ENCODE measurements at places on chromosomes 6 and 20. TPM values are rescaled to one million over a fixed set of nuclear protein-coding genes. Genes with fewer than 3 reads are reported as not detected.
A peak's percentile ranks its signal among the peaks of the same experiment; 100 is the strongest.

- H3K4me1 ChIP-seq: peaks cover 38% of the 10 kb centered on the region
- H3K4me3 ChIP-seq: peak overlapping the region; percentile 67
- H3K27ac ChIP-seq: no peak overlapping the region
- DNase-seq: peak; percentile 53
- H3K36me3 ChIP-seq: no peaks in the 10 kb centered on the region
- peaks cover 46% of the 10 kb centered on the region for H3K27me3 ChIP-seq
Observed at GRCh38 chr6:10411971-10412460, 2.9 kb downstream of the TFAP2A start.

- H3K27me3 ChIP-seq: no peaks in the 10 kb centered on the region
- no peak for DNase-seq
- H3K4me1 ChIP-seq: no peaks in the 10 kb centered on the region
- H3K4me3 ChIP-seq: no peak overlapping the region
- H3K36me3 ChIP-seq: no peaks in the 10 kb centered on the region
Observed at GRCh38 chr6:25337431-25337830, 58.3 kb downstream of the CARMIL1 start.

DNA sequence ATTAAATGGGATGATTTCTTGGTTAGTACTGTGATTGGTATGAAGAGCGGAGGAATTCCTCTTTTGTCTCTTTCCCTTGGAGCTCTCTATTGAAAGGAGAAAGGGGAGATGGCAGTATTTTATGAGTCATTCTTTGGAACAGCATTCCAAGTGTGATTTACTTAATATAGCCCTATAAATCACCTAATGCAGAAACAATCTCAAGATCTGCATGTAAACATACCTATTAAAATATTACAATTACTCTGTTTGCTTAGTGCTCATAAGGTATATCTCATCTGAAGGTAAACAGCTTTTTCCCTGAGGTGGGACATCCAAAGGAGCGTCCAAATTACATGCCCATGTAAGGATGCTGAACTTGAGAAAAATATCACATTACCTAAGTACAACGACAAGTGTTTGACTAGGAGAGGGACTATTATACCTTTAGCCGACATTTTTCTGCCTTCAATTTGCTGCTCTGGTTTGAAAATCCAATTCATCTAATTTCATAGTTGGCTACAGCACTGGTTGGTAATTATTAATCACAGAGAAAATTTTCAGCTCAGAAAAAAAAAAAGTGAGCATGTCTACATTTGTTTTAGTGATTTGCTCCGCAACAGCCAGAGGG is 229.0 kb downstream of the FOXC1 start:
- H3K4me3 ChIP-seq: no peak overlapping the region
- H3K4me1 ChIP-seq: no peaks in the 10 kb centered on the region
- H3K36me3 ChIP-seq: no peaks in the 10 kb centered on the region
- H3K27ac ChIP-seq: no peak overlapping the region

DNA sequence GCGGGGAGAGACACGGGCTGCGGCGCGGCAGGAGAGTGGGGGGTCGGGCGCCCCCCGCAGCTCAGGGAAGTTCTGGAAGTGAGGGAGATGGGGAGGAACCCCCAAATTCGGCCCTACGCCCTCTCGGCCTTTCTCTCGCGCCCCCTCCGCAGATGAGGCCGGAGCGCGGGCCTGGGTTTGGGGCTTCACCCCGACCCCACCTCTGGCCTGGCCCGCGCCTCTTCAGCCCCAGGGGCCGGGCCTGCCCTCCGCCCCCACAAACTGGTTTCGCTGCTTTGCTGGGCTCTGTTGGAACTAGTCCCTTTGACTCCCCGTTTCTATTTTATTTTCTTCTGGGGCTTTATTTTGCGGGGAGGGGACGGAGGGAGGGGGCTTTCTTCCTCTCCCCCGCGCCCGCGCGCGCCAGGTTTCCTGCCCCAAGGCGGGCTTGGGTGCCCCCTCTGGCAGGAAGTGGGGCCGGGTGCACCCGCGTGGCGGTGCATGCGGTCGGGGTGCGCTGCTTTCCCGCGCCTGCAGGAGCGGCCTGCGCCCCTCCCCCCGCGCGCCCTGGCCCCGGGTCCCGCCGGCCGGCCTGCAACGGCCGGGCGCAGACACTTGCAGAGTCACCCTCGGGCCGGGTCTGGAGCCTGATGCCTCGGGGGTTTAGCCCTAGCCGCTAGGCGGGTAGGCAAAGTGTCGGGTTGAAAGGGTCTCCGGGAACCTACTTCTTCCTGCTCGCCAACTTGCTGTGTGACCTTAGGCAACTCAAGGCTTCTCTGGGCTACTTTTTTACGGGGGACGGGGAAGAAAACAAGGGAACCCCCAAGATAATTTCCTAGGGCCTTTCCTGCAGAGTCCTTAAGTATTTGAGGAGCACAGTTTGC is 1.3 kb downstream of the HMGA1 start:
- peaks cover 23% of the 10 kb centered on the region for H3K36me3 ChIP-seq
- no peaks in the 10 kb centered on the region for H3K27me3 ChIP-seq
- peak; percentile 77 for DNase-seq
- H3K4me3 ChIP-seq: peak overlapping the region; percentile 63

- H3K4me3 ChIP-seq: no peak overlapping the region
- no peaks in the 10 kb centered on the region for H3K36me3 ChIP-seq
- H3K27me3 ChIP-seq: no peaks in the 10 kb centered on the region
- peaks cover 4% of the 10 kb centered on the region for H3K4me1 ChIP-seq
Observed at GRCh38 chr20:59575653-59576052, 28.7 kb upstream of the PHACTR3 start.

DNA sequence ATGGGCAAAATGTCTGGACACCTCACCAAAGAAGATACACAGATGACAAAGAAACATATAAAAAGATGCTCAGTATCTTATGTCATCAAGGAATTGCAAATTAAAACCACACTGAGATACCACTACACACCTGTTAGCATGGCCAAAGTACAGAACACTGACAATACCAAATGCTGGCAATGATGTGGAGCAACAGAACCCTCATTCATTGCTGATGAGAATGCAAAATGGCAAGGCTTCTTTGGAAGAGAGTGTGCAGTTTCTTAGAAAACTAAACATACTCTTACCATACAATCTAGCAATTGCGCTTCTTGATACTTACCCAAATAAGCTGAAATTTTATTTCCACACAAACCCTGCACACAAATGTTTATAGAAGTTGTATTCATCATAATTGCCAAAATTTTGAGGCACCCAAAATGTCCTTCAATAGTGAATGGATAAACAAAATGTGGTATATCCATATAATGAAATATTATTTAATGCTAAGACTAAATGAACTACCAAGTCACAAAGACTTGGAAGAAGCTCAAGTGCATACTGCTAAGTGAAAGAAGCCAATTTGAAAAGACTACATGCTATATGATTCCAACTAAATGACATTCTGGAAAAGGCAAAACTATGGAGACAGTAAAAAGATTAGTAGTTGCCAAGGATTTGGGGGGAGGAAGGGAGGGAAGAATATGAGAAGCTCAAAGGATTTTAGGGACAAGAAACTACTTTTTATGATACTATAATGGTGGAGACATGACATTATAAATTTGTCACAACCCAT is 50.7 kb downstream of the TNFAIP3 start:
- H3K4me3 ChIP-seq: no peak overlapping the region
- H3K27me3 ChIP-seq: no peaks in the 10 kb centered on the region
- H3K36me3 ChIP-seq: no peaks in the 10 kb centered on the region
- H3K4me1 ChIP-seq: no peaks in the 10 kb centered on the region
- DNase-seq: no peak

DAAM2 gene
- not detected for total RNA-seq

C6orf15 gene
- total RNA-seq: not detected
